Adipocyte (in vitro differentiated cells): ENCODE measurements at places on chromosomes 16 and 17.

- DNase-seq: no peak
Observed at GRCh38 chr17:40171750-40172149, 5.5 kb upstream of the RAPGEFL1 start.

GRCh38 chr17:76630151-76630550 is 13.4 kb downstream of the ST6GALNAC1 start:
- no peak for DNase-seq

DNA sequence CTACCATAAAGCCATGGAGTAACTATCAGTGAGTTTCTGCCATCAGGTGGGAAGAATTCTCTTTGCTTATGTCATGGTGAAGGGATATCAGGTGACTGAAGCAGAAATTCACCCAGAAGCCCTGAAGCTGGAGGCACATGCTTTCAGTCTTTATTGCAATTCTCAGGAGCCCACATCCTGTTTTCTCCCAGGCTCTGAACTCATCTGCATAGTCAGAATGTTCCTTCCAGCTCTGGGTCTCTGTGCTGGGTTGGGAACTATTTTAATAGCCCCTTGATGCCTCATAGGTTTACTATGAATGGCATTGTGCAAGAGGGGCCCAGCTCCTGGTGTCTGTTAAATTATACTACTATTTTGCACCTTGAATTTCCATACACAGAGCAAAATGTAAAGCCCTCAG is 198.4 kb upstream of the SOX9 start:
- peak; percentile 8 for DNase-seq

GRCh38 chr17:59502800-59503199 is 62.6 kb upstream of the DHX40 start:
- DNase-seq: no peak

DNA sequence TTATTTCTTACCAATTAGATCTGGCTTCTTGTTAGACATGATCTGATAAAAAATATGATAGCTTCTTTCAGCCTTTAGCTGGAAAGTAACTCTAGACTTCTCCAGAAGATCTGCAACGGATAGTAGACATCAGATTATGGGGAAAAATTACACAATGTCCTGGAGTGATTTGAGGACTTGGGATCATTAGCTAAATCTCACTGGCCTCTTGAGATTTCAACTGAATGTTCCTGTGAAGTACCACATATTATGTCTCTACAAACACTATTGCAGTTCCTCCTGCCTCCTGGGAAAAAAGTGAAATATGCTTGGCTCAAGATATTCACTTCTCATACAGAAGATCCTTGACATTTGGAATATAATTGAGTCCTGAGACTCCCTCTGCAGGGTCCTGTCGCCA is 5.5 kb downstream of the MYH1 start:
- DNase-seq: no peak

GRCh38 chr17:17342242-17342945 is 39.2 kb downstream of the NT5M start:
- DNase-seq: no peak

DNA sequence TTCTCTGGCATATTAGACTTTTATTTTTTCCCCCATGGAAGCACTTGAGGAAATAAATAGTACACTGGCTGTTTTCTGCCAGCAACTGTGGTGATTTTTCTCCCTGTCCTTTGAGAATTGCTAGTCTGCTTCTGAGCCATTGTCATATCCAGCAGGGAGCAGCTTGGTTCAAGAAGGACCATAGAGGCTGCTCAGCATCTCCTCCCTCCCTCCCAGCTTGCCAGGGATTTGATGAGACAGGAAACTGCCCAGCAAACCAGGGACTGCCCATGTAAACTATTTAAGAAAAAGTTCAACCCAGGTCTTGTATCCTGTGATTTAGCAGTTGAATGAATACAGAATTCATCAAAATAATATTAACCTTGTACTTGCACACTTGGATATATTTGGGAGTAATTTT is 39.5 kb downstream of the CYB5B start:
- DNase-seq: no peak
